ENCODE measurements at places on chromosomes 7 and 10. TPM values are rescaled to one million over a fixed set of nuclear protein-coding genes. Genes with fewer than 3 reads are reported as not detected.

ABLIM1 gene
- 6.3 TPM for total RNA-seq

IKZF1 gene
- total RNA-seq = not detected

CHST3 gene
- 32.2 TPM for total RNA-seq

TACR2 gene
- 0.35 TPM for total RNA-seq
